H54 (cell line): ENCODE measurements at places on chromosomes 6 and 20.
A peak's percentile ranks its signal among the peaks of the same experiment; 100 is the strongest.

DNA sequence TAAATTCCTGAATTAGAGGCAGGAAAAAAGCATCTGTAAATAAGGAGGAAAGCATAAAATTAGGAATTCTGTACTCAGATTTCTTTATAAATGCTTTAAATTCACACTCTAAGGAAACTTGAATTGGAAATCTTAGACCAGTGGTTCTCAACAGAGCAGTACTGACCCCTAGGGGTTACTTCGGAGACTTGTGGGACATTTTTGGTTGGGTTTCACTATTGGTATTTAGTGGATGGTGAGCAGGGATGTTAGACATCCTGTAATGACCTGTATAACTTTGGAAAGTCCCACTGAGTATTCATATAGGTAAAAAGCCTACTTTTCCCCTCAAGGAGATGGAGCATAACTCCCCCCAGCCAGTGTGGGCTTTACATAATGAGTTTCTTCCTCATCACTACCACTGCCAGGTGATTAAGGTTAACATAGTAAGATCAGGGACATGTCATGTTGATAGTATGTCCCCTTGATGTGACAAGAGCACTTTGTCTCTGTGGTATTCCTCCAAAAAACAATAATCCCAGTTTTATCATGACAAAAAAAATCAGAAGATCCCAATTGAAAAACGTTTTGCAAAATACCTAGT lies 31.0 kb downstream of the GLO1 start:
- peak; percentile 15 for DNase-seq

- DNase-seq, result peak; percentile 5
These were observed 71.1 kb upstream of the THEMIS start for GRCh38 chr6:127971945-127972391.

GRCh38 chr6:111588366-111588765 lies 17.3 kb downstream of the TRAF3IP2 start:
- no peak for DNase-seq

DNA sequence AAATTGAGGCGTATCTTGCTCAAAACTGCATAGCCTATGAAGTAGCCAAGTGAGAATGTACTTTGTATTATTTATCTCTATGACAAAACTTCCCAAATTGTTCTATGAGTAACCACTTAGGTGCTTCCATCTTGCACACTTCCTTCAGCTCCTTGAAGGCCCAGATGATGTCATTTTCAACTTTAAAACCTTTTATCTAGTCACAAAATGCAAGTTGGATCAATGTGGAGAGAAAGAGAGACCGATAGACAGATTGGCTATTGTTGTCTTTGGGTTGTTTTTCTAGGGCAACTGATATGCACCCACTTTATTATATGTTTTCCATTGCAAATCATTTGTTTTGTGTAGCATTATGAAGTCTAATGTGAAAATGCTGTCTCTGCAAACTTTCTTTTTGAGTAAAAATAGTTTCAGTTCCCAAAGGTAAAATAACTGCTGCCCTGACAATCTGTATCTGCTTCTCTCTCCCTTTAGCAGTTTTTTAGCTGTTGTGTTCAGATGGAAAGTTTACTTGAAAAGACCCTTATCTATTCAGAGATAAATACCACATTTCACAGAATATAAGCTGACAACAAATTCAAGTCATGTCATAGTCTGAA lies 73.7 kb upstream of the CITED2 start:
- DNase-seq, result no peak
